Stimulated activated naive CD8-positive, alpha-beta T cell treated with anti-CD3 and anti-CD28 coated beads, Interleukin-15, Interleukin-2, amounts not matched to agents 100 U/mL and 50 U/mL, for 24 hours (primary cell): ENCODE measurements at places on chromosomes 12 and 14.

GRCh38 chr14:35368139-35368460 is 36.4 kb downstream of the NFKBIA start:
- DNase-seq: peak; percentile 61

- DNase-seq: no peak
Measured at GRCh38 chr12:101713059-101713682, 15.7 kb downstream of the CHPT1 start.

DNA sequence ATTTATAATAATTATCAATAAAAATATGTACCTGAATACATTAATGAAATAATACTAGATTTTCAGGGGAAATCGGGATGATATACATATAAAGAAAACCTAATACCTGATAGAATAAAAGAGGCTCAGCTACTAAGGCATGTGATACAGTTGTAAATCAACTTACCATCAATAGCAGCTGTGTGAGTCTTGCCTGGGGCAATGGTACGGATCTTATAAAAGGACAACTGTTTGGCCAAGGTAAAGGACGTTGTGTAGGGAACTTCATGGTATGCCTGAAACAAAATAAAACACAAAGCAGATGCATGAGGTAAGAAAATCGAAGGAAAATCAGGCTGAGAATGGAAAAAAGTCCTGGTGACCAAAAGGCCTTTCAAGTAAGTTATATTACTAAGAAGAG is 25.4 kb downstream of the NEK9 start:
- no peak for DNase-seq

DNA sequence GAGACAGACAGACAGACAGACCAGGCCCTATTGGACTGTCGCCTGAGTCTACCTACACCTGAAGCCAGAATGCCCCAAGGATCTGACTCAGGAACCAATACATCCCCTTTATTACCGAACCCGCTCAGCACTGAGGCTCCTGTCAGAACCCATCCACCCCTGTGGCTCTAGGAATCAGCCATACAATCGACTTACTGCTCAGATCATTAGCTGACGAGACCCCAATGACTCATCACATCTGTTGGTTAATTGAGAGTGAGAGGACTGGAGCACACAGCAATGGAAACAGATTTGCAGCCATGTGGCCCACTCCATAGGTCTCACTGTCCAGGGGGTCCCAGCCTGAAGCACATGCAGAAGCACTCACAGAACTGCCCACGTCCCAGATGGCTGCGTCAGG is 15.2 kb downstream of the ITPK1 start:
- DNase-seq: no peak

DNA sequence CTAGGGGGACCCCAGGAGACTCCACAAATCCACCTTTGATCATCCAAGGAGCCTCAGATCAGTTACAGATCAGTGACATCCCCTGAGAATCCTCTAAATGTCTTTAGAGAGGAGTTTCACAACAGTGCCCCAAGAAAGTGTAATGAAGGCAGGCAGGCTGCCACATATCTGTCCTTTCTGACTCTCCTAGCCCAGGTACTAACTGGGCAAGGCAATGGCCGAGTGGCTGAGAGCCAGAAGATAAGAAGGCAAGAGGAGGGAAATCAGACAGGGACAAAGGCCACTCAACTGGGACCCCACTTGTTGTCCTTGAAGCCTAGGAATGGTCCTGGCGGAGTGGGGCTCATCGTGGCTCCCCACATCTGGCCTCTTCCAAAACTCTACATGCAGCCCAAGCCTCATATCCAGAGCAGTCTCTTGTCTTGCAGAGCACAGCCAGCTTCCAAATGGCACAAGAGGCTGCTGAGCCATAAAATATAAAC is 11.6 kb downstream of the ACTN1 start:
- no peak for DNase-seq

- DNase-seq: no peak
Measured at GRCh38 chr12:42660117-42660516, 70.6 kb upstream of the PRICKLE1 start.

DNA sequence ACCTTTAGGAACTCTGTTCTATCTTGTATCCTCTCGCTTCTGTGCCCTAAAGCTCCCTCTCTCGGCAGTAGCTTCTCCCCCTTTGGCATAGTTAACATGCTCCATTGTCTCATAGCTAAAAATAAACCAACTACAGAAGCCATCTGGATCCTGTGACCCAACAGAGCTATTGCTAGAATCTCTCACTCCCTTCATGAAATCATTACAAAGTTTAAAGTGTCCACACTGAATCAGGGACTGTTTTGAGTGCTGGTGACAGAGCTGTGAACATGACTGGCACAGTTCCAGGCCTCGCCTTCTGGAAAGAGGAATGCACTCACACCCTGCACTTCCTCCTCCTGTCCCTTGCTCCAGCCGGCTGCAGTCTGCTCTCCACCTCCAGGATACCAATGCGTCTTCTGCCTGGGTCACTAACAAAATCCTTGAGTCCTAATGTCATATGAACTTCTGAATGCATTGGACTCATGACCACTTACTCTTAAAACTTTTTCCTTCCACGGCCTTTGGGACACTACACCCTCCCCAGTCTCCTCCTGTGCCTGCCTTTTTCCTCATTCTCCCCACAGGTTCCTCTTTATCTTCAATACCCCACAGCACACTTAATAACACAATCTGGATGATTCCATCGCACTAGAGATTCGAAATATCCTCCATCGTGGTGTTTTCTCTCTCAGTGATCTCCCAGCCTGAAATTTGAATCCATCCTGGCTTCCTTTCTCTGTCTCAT is 13.2 kb downstream of the PLBD1 start:
- DNase-seq: no peak

DNA sequence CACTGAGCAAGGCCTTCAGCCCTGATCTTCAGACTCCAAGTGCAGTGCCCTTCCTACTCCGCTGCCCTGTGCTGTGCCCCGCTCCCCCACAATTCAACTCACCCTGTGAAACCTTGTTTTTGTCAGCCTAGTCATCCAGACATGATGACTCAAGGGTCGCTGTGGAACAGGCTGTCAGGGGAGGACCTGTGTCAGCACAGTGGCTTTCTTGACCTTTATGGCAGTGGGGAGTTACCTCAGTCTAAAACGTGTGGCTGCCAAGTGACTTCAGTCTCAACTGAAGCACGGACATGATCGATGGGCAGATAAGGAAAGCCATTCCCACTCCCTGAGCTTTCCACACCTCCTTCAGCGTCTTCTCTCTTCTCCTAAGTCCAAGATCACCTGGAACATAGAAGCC is 16.3 kb upstream of the FLVCR2 start:
- peak; percentile 77 for DNase-seq

GRCh38 chr14:63686926-63687325 is 40.9 kb downstream of the SGPP1 start:
- DNase-seq: no peak

- no peak for DNase-seq
Measured at GRCh38 chr14:59454139-59454538, 11.0 kb downstream of the GPR135 start.

- no peak for DNase-seq
Measured at GRCh38 chr14:49206828-49207227, 379.4 kb downstream of the RPS29 start.

- no peak for DNase-seq
Measured at GRCh38 chr12:119683413-119683812, 15.5 kb downstream of the PRKAB1 start.

DNA sequence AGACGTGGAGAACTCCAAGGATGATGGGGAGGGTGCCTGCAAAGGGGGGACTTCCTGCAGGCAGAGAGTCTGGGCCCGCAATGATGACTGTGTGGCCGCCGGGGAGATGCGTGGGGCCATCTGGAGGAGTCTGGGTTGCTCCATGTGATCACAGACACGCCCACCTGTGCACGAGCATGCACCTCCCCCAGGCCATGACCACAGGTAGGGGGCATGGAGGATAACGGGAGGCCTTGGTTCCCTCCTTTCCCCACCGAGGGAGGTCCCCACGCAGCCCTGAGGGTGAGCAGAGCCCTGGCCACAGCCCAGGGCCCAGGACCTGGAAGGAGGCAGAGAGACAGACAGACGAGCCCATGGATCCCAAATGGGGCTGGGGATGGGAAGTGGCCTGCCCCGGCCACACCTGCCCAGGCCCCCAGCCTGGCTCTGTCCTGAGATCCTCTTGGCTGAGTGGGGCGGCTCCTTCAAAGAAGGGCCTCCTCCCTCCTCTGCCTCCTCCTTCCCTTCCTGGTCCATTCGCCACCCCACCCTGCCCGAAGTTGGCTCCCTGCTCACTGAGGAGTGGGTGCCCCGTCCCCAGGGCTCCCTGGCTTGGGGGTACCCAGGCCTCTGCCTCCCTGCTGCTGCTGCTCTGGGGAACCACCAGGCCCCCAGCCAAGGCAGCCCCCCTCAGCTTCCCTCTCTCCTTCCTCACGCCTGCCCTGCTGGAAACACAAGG is 138.2 kb downstream of the CALM1 start:
- no peak for DNase-seq

GRCh38 chr12:53344824-53345485 is 8.8 kb upstream of the SP7 start:
- DNase-seq: peak; percentile 85

DNA sequence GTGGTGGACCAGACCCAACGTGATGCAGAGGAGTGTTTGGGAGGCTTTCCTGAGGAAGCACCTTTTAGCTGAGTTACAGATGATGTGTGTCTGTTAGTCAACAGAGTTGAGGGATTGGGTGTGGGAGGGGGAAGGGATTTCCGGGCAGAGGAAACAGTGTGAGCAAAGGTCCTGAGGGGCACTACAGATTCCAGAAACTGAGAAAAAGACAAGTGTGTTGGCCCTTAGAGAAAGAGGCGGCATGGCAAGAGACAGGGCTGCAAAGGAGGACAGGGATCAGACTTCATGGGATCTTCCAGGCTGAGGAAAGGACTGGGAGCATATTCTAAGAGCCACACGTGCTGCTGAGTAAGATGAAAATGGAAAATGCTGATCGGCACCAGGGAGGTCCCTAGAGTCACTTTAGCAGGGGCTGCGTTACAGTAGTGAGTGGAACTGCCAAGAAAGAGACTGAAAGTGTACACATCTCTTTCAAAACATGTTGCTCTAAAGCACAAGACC is 9.4 kb upstream of the RPS6KL1 start:
- no peak for DNase-seq

DNA sequence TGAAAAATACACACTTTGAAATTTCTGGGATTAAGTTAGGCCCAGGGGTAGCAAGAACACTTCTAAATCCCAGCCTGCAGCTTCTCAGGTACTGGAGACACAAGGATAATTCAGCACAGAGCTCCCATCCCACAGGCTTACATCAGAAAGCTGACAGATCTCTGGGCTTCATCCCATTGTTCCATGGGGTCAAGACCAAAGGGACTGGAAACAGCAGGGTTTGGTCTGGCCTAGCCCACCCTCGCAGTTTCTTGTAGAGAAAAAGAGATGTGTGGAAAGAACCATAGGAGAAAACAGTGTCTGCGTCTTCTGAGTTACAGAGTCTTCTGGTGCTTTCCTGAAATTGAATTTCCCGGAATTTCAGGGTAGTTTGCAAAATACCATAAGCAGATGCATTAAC is 59.6 kb upstream of the RIC8B start:
- no peak for DNase-seq

GRCh38 chr12:121872546-121873215 is 14.0 kb upstream of the HPD start:
- no peak for DNase-seq

DNA sequence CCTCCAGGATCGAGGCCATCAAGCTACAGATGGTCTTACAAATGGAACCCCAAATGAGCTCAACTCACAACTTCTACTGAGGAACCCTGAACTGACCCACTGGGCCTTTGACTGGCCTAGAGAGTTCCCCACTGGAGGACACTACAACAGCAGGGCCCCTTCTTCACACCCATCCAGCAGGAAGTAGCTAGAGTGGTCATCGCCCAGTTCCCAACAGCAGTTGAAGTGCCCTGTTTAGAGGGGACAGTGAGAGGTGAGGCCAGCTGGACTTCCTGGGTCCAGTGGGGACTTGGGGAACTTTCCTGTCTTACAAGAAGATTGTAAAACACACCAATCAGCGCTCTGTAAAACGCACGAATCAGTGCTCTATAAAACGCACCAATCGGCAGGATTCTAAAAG is 247.9 kb upstream of the BTG1 start:
- peak; percentile 62 for DNase-seq

GRCh38 chr14:21241218-21241819 is 27.9 kb downstream of the HNRNPC start:
- no peak for DNase-seq

- no peak for DNase-seq
Measured at GRCh38 chr14:29710015-29710414, 217.6 kb downstream of the PRKD1 start.

- no peak for DNase-seq
Measured at GRCh38 chr14:103705504-103706284, 9.6 kb downstream of the XRCC3 start.

GRCh38 chr12:92089559-92089958 is 56.1 kb downstream of the BTG1 start:
- no peak for DNase-seq

- no peak for DNase-seq
Measured at GRCh38 chr14:75335571-75335970, 56.9 kb downstream of the FOS start.

DNA sequence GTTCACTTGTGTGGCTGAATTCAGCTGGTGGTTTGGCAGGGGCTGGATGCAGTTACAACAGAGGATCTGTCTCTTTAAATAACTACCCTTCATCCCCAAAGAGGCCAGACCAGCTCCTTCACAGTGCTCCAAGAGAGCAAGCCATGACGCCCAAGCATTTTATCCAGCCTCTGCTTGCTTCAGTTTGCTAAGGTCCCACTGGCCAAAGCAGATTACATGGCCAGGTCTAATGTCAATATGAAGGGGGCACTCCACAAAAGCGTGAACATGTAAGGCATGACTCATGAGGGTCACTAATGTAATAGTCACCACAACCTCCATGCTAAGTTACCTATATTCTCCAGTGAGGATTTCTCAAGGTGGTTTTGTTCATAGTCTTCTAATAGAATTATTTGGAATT is 62.9 kb downstream of the MARK3 start:
- no peak for DNase-seq

DNA sequence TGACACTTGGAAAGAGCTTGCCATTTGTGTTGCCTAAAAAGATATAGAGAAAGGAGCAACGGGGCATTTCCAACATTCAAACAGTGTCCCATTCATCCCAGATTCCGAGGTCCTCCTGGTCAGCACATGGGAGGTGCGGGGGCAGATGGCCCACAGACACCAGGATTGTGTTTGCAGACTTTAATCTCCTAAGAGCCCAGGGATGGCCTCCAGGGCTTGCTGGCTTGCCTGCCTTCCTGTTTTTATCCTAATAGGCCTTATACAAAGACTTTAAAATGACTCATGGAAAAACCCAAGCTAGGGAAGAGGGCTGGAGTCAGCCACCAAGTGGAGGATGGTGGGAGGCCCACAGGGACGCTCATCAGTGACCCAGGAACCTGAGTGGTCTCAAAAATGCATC is 21.5 kb upstream of the FAM181A start:
- no peak for DNase-seq

DNA sequence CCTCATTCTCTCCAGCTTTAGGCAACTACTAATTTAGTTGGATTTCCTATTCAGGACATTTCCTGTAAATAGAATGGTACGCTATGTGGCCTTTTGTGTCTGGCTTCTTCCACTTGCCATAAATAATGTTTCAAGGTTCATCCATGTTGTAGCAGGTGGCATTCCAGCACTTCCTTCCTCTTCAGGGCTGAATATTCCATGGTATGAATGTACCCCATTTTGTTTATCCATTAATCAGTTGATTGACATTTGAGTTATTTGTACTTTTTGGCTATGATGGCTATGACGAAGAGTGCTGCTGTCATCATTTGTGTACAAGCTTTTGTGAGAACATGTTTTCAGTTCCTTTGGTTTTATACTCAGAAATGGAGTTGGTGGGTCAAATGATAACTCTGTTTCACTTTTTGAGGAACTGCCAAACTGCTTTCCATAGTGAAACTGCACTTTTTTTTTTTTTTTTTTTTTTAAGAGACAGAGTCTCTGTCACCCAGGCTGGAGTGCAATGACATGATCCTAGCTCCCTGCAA is 6.5 kb upstream of the CDK2AP1 start:
- DNase-seq: no peak
